ENCODE measurements at places on chromosomes 3 and 15.
A peak's percentile ranks its signal among the peaks of the same experiment; 100 is the strongest.

DNA sequence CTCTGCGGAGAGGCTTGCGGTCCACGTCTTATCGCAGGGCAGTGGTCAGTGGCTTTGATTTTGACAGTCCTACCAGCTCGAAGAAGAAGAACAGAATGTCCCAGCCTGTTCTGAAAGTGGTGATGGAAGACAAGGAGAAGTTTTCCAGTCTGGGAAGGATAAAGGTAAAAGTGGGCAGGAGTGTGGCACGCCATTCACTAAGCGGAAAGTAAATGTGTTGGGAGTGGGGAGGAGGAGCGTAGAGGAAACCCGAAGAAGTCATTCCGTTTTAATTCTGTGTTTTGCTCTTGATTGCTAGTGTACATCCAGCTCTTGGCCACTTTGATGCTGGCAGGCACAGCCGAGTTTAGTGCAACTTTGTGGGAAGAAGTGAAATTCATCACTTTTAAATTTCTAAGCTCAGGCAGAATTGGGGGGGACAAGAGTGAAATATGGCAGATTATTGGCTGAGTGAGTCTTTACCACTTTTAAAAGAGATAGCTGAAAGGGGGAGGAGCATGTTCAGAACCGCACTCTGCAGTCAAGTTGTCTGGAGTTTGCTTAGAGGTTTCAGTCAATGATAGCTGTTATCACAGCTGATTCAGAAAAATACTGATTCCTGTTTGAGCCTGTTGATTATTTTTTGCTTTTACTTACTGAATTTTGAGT, 1.8 kb downstream of the ARHGEF26 start:
- no peak for DNase-seq

- DNase-seq = no peak
These were observed 185.0 kb upstream of the PRICKLE2 start for GRCh38 chr3:64410226-64410625.

GRCh38 chr3:69115731-69116130, 6.7 kb downstream of the LMOD3 start:
- DNase-seq = no peak

GRCh38 chr15:98402486-98402885, 245.9 kb upstream of the IGF1R start:
- DNase-seq = no peak

- no peak for DNase-seq
These were observed 108.0 kb downstream of the KCNH8 start for GRCh38 chr3:19256313-19256712.

GRCh38 chr3:141652349-141652748, 85.7 kb upstream of the RNF7 start:
- peak; percentile 6 for DNase-seq

- DNase-seq = peak; percentile 46
These were observed at the start of gene EPHA3 for GRCh38 chr3:89107461-89108290. Gene EPHA3 (plus strand): TSS chr3:89107621. CDS start chr3:89107749, 128 bp downstream.

DNA sequence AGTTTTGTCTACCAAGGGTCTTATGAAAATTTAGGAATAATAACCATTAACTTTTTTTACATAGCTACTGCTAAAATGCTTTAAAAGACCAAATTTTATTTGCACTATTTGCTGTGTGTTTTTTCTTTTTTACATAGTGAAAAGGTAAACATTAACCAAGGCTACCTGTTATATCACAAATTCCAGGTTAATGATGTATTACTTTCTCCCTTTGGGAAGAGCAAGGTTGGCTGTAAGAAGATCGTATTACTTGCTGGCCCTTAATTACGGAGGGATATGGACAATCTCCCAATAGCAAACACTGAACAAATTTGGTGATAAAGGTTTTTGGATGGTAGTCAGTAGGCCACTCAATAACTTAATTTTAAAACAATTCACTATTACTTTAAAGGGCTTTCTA, 22.4 kb downstream of the LRRC58 start:
- DNase-seq = no peak

DNA sequence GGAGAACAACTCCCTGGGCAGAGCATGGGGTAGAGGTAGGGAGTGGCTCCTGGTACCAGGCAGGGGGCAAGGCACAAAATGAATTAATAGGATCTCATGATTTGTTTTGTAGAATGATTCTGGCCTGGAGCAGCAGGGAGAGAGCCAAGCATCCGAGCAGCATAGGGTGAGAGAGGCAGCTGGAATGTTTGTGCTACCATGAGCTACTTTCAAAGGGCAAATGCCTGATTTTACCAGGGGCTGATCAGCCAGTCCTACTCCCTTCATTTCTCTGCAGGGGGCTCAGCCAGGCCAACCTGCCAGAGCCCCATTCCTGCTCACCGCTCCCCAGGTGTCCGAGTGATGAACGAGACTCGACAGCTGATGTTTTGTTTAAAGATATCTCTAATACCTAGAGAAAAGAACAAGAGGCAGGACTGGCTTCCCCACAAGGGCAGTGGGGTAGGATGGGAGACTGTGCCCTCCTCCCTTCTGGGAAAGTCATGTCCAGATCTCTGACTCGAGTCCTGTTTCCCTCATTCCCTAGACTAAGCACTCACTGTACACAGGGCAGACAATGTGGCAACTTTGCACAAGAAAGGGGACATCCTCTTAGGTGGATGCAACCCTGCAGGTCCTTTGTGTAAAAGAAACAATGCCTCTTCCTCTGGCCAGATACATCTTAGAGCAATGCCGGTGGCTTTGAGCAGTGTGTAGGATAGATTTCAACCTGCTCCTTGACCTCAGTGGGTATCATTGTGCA, 12.9 kb downstream of the DUOX2 start:
- DNase-seq = no peak

DNA sequence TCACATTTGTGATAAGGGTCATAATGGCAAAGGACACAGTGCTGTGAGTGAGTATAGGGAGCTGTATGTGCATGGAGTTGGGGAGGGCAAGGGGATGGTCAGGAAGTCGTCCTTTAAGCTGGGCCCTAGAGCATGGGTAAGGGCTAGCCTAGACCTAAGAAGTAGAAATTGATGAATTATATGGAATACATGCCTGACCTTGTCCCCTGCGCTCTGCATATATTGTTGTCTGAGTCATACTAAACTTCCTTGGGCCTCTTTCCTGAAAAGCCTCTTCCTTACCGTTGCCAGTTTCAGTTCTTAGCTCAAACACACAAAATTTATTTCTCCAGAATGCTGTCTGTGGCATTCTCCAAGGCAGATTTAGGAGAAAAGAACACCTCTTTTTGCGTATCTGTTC, 4.6 kb downstream of the SNRK start:
- DNase-seq = peak; percentile 9

DNA sequence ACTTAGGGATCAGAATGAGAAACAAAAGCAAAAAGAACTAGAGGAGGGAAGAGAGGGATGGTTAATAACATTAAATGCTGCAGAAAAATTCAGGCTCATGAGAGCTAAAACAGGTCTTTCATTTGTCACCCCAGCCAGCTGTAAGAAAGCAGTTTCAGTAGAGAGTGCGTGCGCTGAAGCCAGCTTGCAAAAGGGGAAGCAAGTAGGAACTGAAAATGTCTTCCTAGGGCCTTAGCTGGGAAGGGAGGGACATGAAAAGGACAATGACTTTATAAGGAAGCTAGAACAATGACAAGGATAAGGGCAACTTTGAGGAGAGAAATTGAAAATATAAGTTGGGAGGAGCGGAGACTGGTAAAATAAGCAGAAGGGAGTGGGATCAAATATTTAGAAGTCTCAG, 3.1 kb downstream of the CIAO2A start:
- DNase-seq = peak; percentile 80

DNA sequence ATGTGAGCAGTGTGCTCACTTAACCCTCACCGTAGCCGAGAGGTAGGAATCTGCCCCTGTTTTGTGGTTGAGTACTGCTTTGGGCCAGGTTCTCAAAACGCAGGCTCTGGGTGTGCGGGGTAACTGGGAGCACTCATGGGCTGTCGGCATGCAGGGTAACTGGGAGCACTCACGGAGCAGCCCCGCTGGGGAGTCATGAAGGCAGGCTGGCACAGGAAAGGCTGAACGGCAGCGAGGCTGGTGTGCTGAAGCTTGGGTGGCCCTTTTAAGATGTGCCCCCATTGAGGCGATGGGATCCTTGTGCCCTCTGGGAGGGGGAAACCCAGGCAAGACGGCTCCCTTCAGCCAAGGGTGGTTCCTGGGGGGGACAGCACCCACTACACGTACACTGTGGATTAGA, 44.6 kb upstream of the VPS8 start:
- no peak for DNase-seq

GRCh38 chr3:41370307-41370706, 171.0 kb downstream of the CTNNB1 start:
- DNase-seq = no peak

DNA sequence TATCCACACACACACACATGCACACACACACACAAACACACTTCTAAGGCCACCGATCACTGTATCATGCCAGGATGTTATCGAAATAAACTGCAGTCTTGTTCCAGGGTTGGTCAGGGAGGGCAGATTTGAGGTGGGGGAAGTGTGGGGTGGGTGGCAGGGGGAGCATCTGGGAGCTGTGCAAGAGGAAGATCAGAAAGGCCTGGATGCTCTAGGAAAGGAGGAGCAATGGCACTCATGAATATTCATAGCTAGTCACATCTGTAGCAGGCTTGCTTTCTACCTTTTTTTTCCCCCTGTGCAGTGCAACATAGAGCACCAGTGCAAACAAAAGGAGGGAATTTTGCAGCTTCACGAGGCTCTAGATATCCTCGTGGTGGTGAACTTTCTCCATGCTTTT, 84.9 kb downstream of the MEIS2 start:
- DNase-seq = no peak

GRCh38 chr3:52503788-52504424, 8.8 kb downstream of the STAB1 start:
- DNase-seq = no peak

DNA sequence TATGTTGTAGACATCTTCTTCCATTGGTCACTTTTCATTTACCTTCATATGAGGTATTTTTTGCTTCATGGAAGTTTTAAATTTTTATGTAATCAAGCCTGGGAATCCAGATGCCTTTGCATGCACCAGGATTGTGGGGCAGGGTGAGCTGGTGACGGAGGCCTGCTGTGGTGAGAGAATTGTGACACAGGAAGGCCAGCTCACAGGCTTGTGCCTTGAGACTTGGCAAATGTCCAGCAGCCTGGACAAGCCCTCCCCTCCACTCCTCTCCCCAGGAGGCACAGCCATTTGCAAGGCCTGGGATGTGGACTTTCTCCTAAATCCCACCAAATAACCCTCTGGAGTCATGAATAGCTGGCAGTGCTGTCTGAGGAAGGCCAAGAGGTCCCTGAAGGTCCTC, 67.4 kb downstream of the RHCG start:
- DNase-seq = peak; percentile 61

DNA sequence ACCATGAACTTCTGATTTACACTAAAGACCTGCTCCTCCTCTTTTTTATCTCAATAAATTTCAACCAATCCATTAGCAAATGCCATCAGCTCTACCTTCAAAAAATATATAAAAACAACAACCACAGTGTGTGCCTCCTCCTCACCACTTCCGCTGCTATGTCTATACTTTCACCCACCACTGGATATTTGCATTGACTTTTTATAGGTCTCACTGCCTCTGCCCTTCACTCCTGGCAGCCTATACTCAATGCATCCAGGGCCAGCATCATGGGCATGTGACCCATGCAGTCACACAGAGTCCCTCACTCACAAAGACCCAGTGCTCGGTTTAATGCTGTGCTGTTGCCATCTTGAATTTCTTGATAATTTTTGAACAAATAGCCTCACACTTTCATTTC, 53.5 kb upstream of the CCDC54 start:
- DNase-seq = no peak

DNA sequence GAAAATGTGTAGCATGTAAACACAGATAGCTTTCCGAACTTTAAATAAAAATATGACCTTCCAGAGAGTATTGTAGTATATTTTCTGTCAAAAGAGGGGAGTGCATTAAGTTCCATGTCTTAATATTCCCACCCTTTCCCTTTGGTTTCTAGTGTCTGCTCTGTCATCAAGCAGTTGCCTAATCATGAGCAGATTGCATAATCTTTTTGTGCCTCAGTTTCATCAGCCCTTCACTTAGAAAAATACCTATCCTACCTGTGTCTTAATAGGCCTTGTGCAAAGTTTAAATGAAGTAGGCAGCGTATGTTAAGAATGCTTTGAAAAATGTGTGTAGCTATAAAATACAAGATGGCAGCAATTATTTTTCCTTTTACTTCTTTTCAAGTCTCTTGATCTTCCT, 52.8 kb downstream of the CALML4 start:
- no peak for DNase-seq

DNA sequence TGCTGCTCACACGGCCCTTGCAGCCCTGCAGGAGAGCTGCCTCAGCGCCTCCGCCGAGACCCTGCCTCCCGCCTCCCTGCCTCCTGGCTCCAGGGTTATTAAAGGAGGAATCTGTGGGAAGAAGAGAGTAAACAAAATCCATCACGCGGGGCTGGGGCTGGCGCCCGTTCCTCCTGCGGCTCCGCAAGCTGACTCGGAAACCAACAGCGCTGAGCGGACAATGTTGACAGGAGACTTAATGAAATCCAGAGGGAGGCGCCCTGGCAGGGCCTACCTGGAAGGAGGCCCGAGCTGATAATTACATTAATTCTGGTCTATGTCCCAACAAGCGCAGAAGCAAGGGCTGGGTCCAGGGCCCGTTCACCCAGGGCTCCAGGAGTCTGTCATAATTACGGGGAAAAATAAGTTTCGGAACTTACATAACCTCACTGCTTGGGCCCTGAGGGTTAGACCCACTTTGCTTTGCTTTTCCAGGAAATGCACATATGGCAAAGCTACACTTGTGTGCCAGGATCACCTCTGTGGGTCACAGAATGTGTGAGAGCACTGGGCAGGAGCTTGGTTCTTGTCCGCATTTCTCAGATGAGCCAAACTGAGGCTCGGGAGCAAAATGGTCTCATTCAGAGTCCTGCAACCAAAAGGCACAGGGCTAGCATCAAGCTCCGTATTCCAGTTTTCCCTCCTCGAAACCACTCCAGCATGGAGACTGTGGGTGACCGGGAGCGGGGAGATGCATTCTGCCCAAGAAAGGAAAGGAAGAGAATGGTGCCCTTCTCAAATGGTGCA, 43.8 kb upstream of the SLC6A6 start:
- DNase-seq = no peak

DNA sequence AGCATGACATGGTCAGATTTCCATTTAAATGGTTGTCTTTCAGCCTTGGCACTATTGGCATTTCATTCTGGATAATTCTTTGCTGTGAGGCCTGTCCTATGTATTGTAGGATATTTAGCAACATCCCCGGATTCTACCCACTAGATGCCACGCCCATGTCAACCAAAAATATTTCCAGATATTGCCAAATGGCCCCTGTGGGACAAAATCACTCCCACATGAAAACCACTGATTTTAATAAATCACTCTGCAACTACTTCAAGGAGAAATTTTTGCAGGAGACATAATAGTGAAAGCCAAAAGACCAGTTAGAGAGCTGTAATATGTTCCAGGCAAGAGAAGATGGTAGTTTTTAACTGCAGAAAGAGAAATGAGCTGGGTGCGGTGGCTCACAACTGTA, 55.9 kb upstream of the RARB start:
- DNase-seq = no peak
